ENCODE measurements at places on chromosomes 5 and 9. TPM values are rescaled to one million over a fixed set of nuclear protein-coding genes. Genes with fewer than 3 reads are reported as not detected.
A peak's percentile ranks its signal among the peaks of the same experiment; 100 is the strongest.

GRCh38 chr5:179558932-179559283 is 8.6 kb downstream of the RUFY1 start:
- peak overlapping the region; percentile 68 for H3K4me3 ChIP-seq
- no peaks in the 10 kb centered on the region for H3K4me1 ChIP-seq
- H3K36me3 ChIP-seq = no peaks in the 10 kb centered on the region
- no peak for DNase-seq
- H3K27me3 ChIP-seq = no peaks in the 10 kb centered on the region

- no peak for DNase-seq
- H3K27me3 ChIP-seq = no peaks in the 10 kb centered on the region
- H3K4me1 ChIP-seq = no peaks in the 10 kb centered on the region
These were observed 120.9 kb downstream of the CCDC192 start for GRCh38 chr5:127824126-127824525.

GRCh38 chr5:150053713-150054392 is 32.5 kb downstream of the CSF1R start:
- H3K4me3 ChIP-seq = no peak overlapping the region
- H3K27ac ChIP-seq = no peak overlapping the region
- H3K36me3 ChIP-seq = peaks cover 5% of the 10 kb centered on the region

The NIPBL gene
- 112 TPM for total RNA-seq

The ZBTB6 gene
- 17.4 TPM for total RNA-seq

Data from breast epithelium (tissue), 4 donors.